ENCODE measurements at places on chromosomes 5 and 9.
A peak's percentile ranks its signal among the peaks of the same experiment; 100 is the strongest.

GRCh38 chr5:5782402-5782801 is 359.9 kb downstream of the ICE1 start:
- no peak for DNase-seq

GRCh38 chr9:120726484-120726883 is 12.2 kb upstream of the MEGF9 start:
- DNase-seq: no peak

DNA sequence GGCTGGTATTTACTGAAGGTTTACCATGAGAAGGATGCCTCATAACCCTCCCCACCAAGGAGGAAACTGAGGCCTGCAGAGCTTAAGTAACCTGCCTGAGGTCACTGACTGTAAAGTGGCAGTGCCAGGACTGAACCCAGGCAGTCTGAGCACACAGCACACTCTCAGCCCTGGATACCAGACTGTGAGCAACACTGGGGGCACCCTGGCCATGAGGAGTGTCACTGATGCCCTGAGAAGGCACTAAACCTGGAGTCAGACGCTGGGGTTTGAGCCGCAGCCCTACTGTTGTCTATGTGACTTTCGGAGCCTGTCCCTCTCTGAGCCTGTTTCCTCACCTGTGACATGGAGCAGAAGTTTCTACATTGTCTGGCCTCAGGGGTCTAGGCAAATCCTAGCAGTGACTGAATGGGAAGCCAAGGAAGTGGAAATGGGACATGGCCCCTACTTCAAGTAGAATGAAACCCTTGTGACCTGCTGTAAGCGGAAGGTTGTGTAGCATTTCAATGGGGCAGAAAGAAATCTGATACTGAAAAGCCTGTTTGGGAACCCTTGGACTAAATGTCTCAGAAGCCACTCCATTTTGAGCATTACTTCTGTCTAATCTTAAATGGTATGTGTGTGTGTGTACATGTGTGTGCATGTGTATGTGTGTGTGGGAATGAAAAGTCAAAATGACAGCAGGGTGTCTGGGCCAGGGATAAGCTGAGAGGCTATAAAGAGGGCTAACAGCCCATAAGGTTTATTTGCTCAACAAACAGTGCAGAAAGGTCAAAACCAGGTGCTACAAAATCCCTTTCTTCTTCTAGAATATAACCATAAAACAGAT is 36.0 kb downstream of the B4GALT1 start:
- no peak for DNase-seq

- no peak for DNase-seq
Measured at GRCh38 chr9:69292078-69292477, 32.9 kb upstream of the ENTREP1 start.

- DNase-seq: no peak
Measured at GRCh38 chr5:101425339-101425859, 522.3 kb upstream of the ST8SIA4 start.

- no peak for DNase-seq
Measured at GRCh38 chr5:52255308-52255707, 532.4 kb upstream of the ITGA1 start.

DNA sequence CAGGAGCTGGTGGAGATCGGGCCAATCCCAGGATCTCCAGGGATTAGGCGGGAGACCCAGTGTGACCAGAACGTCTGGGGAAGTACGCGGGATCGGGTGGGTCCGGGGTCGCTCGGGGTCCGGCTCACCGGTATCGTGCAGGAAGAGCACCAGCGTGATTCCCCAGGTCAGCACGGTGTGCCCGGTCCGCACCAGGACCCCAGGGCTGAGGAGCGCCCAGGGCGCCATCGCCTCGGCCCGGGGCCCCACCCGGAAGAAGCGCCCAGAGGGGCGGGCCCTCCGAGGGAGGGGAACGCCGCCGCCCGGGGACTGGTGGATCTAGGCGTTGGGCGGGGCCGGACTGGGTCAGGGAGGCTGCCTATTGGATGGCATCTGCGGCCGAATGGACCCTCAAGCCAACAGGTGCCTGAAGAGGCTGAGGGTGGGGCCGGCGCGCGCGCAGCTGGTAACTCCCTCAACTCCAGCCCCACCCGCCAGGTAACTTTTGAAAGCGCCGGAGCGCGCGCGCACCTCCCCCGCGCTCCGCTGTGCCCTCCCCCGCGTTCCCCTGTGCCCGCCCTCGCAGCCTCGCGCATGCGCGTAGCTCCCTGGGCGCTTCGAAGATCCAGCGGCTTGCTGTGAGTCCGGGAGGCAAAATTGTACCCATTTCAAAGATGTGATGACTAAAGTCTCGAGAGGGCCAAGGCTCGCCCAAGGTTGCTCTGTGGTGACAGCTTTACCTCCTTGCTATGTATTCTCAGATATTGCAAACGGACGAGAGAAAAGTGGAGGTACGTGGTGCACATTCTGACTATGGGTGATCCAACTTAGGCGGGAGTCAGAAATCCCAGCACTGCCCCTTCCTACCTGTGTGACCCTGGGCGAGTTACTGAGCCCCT is at the start of gene ZDHHC12:
TSS of gene ZDHHC12 (minus strand) at position 262 of the 878 bp plus-strand sequence. CDS start at position 228, 34 bp downstream.
- DNase-seq: peak; percentile 100

DNA sequence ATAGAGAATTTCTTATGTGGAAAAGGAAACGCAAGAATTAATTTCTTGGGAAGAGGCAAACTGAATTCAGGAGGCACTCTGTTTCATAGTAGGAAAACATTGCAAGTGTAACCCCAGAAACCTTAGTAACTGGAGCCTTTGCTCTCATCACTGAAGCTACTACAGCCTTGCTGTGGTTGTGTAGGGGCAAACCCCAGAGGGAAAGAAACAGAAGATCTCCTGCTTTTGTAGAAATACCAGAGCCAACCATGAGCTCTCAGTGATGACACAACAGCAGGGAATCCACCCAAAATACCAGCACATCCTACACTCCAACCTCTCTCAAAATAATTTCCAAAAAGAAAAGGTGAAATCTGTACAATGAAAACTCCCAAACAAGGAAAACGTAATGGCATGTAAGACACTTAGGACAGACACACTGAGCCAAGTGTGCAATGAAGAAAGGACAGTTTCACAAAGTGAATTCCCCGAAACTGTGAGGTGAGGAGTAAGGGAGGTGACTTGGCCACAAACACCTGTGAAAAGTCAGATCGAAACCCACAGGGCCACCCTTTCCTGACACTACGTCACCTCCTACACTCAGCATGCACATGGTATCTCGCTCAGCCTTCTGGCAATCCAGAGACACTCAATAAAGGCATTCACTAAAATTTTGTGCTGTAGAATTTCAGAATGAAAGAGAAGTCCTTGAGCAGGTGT is 8.5 kb upstream of the ACSL6 start:
- DNase-seq: no peak

DNA sequence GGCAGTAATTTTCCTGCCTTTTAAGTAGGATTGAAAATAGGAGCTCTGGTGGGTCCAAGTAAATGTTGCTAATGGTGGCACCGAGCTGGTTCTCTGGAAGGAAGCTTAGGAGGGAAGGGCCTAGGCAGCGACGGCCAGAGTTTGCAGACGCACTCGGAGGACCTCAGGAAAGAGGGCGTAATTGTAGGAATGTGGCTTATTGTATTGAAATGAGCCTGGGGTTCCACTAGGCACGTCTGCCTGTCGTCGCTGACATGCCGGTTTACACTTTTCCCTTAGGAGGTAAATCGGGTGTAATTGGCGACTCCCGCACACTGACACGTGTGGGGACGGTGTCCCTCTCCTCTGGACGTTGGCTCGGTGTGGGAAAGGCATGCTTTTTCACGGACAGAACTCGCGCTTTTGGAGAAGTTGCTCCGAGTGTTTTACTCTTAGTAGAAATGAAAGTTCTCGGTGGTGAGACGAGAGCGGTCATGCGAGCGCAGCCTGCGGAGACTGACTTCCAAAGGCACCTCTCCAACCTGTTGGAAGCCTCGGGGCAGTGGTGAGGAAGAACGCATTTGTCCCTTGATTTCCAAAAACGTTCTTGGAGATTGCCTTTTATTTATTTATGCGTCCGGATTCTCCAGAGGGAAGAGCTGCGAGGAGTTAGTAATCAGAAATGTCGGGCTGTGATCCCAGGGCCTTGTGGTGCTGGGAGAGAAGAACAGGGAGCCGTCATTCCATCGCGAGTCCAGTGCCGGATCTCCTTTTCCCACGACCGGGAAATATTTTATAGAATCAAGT is 1.3 kb downstream of the NR4A3 start:
- DNase-seq: peak; percentile 38

DNA sequence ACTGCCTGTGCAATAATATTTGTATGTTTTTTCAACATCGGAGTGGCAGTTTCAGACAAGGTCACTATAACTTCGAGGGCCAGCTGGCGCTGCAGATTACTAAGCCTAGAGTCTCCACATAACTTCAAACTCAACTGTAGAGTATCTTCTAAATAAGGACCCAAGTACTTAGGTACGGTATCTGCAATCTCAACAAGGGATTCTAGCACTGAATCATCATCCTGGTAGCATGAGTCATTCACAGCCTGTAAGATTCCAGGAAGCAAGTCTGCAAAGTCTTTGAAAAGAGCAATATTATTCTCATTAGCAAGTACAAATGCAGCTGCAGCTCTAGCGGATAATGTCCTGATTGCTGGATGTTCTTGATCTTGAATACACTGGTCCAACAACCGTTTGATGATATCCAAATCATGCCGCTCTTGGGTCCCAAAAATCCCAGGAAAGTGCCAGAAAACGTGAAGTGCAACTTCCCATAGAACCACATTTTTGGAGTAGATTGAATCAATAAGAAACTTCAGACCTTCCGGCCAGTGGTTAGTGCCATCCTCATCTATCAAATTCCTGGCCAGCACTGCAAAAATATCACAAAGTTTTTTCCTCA is 654 bp downstream of the RANBP6 start:
- DNase-seq: no peak

DNA sequence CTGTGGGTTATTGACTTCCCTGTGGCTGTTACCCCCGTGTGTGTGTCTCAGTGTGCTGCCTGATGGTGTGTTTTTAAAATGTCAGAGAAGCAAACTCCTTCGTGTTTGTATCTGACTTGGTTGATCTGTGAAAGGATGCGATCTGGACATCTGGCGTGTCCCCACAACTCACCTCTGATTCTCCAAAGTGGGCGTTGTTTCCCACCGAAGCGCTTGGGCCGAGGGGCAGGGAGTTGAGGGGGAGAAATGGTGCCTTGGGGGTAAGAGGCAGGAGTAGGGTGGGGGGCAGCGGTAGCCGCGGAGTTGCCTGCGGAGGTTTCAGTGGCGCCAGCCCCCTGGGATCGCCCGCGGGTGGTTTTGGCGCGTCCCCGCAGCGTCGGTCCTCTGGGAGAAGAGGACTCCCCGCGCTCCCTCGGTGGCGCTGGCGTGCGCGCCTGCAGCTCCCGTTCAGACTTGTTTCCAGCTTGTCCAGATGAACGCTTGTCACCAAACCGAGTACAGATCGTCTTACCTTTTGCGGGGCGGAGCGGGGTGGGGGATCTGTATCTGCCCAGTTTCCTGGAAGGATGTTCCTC is 1.1 kb downstream of the MAST4 start:
- DNase-seq: peak; percentile 45

GRCh38 chr5:100551183-100551582 is 16.0 kb downstream of the FAM174A start:
- DNase-seq: no peak

- DNase-seq: no peak
Measured at GRCh38 chr5:69489246-69489645, 3.3 kb upstream of the OCLN start.

GRCh38 chr9:35452481-35452880 is 37.4 kb upstream of the RUSC2 start:
- no peak for DNase-seq

DNA sequence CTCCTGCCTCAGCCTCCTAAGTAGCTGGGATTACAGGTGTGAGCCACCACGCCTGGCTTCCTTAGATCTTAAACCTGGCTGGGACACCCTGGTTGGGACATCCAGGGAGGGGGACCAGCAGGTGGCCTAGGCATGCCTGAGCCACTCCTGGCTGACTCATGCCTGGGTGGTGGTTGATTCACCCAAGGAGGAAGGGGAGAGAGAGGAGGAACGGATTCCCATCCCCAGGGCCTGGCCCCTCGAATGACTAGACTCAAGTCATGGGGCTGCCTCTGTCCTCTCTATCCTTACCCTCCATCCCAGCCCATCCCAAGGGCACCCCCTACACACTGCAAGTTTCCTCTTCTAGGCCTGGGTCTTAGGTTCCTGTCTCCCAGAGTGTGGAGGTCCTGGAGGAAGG is 12.7 kb downstream of the EEIG1 start:
- no peak for DNase-seq
